ENCODE measurements at places on chromosomes 13 and 19. TPM values are rescaled to one million over a fixed set of nuclear protein-coding genes. Genes with fewer than 3 reads are reported as not detected.

DNA sequence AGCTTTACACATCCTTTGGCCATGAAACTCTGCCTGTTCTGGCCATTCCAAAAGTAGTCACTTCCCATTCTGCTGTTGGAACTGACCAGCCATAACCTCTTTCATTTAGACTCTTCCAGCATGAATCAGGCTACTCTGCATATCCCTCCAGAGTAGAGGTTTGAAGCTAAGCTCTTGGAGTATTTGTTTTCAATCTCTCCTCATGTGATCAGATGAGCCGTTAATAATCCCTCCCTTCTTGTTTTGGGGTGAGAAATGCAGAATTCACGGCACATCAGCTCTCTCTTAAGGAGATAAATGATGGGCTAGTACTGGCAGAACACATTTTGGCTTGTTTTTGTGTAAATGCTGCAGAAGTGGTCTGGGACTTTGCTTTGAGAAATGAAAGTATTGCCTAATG, 519.9 kb downstream of the PCDH17 start:
- H3K4me3 ChIP-seq = no peak overlapping the region
- peak; percentile 31 for DNase-seq
- H3K27ac ChIP-seq = no peak overlapping the region
- H3K27me3 ChIP-seq = no peaks in the 10 kb centered on the region

DNA sequence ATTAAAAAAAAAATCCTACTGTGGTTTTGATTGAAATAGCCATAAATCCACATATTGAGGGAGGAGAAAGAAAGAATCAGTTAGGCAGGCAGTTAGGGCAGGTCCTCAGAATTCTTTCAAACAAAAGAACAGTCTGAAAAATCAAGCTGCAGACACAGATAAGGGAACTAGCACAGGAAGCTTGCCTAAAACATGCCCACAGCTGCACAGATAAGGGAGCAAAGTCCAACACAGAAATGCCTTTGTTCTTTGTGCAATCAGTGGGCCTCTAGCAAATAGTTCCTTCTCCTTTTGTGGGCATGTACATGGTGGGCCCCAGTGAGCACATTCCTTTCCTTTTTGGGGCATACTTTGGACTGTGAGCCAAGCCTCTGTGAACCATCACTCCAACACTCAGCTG, 42.7 kb downstream of the UTP14C start:
- H3K4me1 ChIP-seq = no peaks in the 10 kb centered on the region
- H3K36me3 ChIP-seq = no peaks in the 10 kb centered on the region
- H3K27me3 ChIP-seq = no peaks in the 10 kb centered on the region

DNA sequence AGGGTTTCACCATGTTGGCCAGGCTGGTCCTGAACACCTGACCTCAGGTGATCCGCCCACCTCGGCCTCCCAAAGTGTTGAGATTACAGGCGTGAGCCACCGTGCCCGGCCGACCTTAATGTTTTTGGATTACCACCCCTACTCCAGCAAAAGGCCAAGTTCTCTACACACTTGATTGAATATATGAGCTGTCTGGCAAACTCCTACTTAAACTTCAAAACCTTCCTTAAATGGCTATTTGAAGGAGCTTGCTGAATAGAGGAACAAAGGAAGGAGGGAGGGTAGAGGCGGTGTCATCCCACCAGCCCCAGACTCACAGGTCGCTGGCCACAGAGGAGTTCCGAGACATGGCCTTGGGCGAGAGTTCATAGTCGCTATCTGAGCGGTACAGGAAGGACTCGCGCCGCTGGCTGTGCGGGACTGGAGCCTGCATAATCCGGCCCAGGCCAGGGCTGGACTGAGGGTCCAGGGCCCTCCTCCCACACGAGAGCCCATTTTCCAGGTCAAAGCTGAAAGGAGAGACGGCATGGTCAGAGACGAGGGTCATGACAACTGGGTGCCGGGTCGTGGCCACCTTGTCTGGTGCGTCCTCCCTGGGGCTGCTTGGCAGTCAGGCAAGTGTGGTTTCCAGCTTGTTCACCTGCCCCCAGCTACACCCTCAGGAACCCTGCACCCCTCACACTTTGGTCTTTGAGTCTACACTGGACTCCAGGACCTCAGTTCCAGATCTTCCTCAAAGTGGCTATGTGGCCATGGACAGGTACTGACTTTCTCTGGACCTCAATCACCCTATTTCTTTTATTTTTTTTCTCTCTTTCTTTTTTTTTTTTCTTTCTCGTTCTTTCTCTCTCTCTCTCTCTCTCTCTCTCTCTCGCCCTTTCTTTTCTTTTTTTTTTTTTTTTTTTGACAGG, 4.2 kb downstream of the PDE4C start:
- no peaks in the 10 kb centered on the region for H3K36me3 ChIP-seq
- no peaks in the 10 kb centered on the region for H3K27me3 ChIP-seq
- no peak for DNase-seq
- H3K27ac ChIP-seq = no peak overlapping the region

DNA sequence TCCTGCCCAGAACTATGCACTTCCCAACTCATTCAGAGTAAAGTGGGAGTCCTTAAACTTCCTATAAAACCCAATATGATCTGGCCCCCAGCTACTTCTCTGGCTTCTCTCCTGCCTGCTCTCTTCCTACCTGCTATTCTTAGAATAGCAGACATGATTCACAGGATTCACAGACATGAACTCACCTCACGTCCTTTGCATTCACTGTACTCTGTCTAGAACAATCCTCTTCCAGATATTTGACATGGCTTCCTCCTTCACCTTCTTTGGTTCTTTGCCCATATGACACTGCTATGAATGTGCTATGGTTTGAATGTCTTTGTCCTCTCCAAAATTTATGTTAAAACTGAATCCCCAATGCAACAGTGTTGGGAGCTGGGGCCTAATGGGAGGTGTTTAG, 154.9 kb downstream of the UGGT2 start:
- no peak for DNase-seq
- no peaks in the 10 kb centered on the region for H3K27me3 ChIP-seq
- H3K36me3 ChIP-seq = peaks cover 1% of the 10 kb centered on the region
- H3K4me1 ChIP-seq = no peaks in the 10 kb centered on the region

DNA sequence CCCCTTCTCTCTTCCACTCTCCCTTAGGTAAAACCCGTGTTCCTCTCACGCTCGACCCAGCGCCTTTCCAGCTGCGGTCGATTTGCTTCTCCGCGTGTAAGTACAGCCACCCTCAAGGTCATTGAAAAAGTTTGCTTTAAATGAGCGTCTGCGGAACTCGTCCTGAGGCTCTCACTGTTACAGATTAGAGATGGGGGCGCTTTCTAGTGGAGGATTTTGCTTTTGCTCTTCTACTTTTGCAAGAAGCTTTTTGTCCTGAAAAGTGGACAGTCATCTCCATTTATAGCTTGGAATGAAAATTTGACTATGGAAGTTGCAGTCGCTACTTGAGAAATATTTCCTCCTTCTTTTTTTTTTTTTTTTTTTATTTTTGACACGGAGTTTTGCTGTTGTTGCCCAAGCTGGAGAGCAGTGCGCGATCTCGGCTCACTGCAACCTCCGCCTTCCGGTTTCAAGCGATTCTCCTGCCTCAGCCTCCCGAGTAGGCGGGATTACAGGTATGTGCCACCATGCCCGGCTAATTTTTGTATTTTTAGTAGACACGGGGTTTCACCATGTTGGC, 595 bp upstream of the RAB20 start:
- no peaks in the 10 kb centered on the region for H3K27me3 ChIP-seq
- peak overlapping the region; percentile 93 for H3K4me3 ChIP-seq
- peak overlapping the region; percentile 10 for H3K27ac ChIP-seq
- peak; percentile 62 for DNase-seq
- no peaks in the 10 kb centered on the region for H3K36me3 ChIP-seq

DNA sequence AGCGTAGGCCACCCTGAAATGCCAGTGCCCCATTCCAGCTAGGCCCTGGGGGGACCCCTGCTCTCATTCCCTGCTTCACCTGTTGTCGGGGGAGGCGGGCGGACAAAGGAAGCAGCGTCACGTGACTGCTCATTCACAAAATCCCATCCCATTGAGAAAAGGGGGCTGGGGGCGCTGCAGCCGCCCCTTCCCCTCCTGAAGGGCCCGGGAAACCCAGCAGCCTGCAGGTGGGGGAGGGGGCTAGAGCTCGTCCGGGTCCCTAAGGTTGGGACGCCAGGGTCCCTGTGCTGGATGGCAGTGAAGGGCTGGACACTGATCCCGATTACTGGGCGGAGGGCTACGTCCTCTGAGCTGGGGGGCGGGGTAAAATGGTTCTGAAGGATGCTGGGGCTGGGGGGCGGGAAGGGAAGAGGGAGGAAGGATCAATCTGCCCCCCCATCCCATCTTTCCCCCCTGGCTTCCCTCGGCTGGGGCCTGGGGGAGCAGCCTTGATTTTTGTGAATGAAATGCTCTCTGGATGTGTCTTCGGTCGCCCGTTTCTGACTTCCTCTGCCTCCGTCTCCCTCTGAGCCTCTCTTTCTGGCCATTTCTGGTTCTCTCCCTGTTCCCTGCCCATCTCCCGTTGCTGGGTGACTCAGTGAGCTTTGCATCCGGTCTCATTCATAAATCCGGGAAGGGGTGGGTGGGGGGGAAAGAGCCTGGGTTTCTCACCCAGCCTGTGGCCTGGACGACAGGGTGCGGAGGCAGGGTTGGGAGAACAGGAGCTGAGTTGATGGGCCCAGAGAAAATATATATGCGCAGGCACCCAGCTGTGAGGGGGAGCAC, 816 bp downstream of the SPRED3 start:
- peak overlapping the region; percentile 97 for H3K4me3 ChIP-seq
- DNase-seq = peak; percentile 82
- H3K36me3 ChIP-seq = peaks cover 16% of the 10 kb centered on the region

GRCh38 chr13:90430127-90430526, 917.4 kb upstream of the MIR17HG start:
- no peaks in the 10 kb centered on the region for H3K36me3 ChIP-seq
- no peaks in the 10 kb centered on the region for H3K27me3 ChIP-seq
- no peak overlapping the region for H3K4me3 ChIP-seq
- H3K4me1 ChIP-seq = no peaks in the 10 kb centered on the region
- no peak overlapping the region for H3K27ac ChIP-seq

The CEACAM5 gene
- total RNA-seq = not detected

The FCHO1 gene
- under 0.01 TPM for total RNA-seq

The KIR2DL1 gene
- total RNA-seq = not detected

The ZNF724 gene
- total RNA-seq = 3.3 TPM

The CD177 gene
- 0.33 TPM for total RNA-seq

The TPGS1 gene
- total RNA-seq = 36.0 TPM

The CACNG8 gene
- under 0.01 TPM for total RNA-seq

The CCDC194 gene
- total RNA-seq = not detected

The SHISA7 gene
- total RNA-seq = not detected

The ACER1 gene
- total RNA-seq = not detected

Data from fibroblast of lung (primary cell).